ENCODE measurements at places on chromosomes 2 and 18.

- DNase-seq, result no peak
These were observed 57.5 kb downstream of the MYCN start for GRCh38 chr2:15997728-15998280.

DNA sequence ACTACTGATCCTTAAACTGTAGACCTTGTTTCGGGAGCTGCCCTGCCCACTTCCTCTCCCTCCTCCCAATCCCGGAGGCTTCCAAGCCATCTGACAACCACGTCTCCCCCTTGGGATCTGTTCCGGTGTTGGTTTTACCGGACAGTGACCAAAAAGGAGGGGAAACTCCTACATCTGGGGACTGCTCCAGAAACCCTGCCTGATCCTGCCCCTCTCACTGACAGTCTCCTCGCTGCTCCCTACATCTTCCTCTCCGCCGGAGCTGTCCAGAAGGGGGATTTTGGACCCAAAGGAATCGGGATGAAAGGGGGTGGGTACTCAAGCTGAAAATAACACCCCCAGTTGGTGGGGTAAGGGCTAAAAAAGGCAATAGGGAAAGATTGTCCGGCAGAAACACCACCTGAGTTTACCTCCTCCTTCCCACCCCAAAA is 1.5 kb downstream of the INO80D start:
- DNase-seq, result peak; percentile 80

- DNase-seq, result no peak
These were observed 4.3 kb upstream of the SNTG2 start for GRCh38 chr2:946073-946948.

DNA sequence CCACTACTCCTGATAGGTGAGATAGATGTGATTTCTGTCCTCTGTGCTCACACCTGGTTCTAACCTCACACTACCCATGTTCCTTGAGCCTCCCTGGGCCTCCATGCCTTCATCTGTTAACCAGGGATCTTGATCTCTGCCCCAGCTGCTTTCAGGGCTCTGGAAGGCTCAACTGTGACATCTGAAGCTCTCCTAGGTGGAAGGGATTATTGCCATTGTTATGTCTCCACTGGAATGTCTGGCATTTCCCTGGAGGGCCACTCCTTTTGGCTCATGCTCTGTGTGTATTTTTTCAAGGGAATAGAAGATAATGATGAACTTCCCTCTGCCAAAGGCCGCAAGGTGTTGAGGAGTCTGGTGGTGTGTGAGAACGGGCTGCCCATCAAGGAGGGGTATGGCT is 41.2 kb downstream of the PCARE start:
- no peak for DNase-seq

GRCh38 chr2:10269711-10270610 is 32.7 kb upstream of the HPCAL1 start:
- no peak for DNase-seq

GRCh38 chr2:28165087-28165635 is 227.5 kb upstream of the FOSL2 start:
- no peak for DNase-seq

GRCh38 chr2:25490217-25490616 is 148.5 kb upstream of the DNMT3A start:
- no peak for DNase-seq

GRCh38 chr2:68044099-68044498 is 18.7 kb downstream of the C1D start:
- DNase-seq, result no peak

DNA sequence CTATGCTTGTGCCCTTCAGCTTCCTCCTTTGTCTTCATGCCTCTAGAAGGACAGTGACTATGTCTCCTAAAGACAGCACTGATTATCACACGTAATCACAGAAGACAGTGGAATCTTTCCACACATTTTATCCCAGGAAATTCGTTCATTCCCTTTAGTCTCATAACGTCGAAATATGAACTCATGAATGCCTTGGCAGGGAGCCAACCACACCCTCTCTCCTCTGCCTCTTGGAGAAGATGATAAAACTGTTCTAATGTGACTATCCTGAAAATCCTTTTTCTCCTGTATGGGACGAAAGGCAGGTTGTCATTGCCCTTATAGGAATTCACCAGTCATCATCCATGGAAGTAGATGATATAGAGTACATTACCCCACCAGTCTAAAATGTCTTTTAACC is 726.6 kb upstream of the FANCL start:
- DNase-seq, result no peak

- no peak for DNase-seq
These were observed 269.6 kb upstream of the SIX3 start for GRCh38 chr2:44671916-44672315.

GRCh38 chr2:44107086-44107740 is 61.5 kb upstream of the PPM1B start:
- no peak for DNase-seq

GRCh38 chr2:174773215-174773614 is 8.9 kb upstream of the CHRNA1 start:
- DNase-seq, result no peak

- peak; percentile 71 for DNase-seq
These were observed 18.3 kb upstream of the ARHGAP15 start for GRCh38 chr2:143110758-143111428.

DNA sequence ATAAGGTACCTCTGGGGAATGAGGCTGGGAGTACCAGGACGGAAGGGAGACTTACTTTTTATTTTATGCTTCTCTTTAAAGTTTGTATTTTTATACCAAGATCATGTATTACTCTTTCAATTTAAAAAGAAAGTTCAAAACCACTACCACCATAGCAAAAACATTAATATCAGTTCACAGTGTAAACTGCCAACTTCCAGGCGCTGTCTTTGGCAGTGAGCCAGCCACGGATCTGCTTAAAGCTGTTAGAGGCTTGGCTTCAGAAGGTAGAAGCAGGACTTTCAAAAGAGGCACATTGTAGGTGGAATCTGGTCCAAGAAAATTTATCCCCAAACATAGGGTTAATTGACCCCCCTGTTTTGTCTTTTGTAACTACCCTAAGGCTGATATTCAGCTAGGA is 74.8 kb downstream of the B3GNT2 start:
- no peak for DNase-seq

DNA sequence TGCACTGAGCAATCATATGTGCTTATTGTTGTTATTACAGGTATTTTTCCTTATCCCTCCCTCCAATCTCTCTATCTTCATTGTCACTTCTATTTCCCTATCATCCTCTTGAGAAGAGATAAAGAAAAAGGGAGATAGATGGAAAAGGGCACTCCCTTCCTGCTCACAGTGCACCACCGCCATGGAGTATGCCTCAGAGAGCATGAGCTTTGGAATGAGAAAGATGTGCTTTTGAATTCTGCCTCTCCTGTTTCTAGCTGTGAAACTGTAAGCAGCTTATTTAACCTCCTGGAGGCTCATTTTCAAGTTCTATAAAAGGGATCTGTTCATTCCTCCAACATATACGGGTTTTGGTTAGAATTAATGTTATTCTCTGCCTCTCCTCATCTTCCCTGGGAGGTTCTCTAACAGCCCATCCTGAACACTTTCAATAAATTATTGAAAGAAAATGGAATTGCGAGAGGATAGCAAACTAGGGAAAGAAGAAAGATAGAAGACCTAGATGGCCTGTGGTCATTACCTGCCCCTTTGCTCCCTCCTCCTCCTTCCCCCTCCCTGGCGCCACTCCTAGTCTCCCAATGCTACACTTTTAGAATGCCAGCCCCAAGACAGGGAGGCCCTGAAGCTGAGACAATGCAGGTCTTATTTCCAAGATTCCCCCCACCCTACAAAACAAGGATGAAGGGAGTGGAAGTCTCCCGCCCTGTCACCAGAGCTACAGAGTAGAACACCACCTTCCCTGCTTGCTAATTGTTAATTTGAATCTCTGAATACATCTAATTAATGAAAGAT is 37.8 kb downstream of the FIGN start:
- DNase-seq, result no peak

- no peak for DNase-seq
These were observed 40.0 kb upstream of the NFATC1 start for GRCh38 chr18:79355433-79356335.

DNA sequence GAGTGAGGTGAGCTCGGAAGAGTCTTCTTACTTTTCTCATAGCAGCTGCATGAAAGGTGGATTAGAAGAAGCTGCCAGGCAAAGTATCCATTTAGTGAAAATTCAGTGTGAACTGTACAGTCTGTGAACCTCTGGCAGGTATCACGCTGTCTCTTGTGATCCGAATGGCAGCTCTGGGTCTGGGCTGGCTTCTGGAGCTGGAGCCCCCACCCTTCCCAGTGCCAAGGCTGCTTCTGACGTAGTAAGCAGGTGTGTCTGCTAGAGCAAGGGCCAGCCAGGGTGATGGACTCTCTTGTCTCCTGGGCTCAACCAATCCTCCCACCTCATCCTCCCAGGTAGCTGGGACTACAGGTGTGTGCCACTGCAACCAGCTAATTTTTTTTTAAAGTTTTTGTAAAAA is 14.0 kb upstream of the NTSR2 start:
- DNase-seq, result no peak

DNA sequence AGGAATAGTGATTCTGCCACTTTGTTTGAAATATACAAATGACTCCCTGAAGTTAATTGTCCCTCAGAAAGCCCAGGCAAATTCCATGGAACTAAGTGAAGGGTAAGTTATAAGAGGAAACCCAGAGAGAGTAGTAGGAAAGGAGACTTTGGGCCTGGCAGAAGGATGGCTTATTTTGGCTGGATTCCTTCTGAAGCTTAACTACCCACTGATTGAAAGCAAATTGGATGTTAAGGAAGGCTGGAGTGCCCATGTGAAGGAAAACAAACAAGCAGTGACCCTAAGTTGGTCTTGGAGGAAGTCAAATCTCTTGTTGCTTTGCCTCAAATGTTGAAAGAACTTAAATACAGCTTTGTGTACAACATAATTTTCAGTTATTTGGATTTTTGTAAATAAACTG is 1106.4 kb upstream of the ZEB2 start:
- DNase-seq, result no peak

DNA sequence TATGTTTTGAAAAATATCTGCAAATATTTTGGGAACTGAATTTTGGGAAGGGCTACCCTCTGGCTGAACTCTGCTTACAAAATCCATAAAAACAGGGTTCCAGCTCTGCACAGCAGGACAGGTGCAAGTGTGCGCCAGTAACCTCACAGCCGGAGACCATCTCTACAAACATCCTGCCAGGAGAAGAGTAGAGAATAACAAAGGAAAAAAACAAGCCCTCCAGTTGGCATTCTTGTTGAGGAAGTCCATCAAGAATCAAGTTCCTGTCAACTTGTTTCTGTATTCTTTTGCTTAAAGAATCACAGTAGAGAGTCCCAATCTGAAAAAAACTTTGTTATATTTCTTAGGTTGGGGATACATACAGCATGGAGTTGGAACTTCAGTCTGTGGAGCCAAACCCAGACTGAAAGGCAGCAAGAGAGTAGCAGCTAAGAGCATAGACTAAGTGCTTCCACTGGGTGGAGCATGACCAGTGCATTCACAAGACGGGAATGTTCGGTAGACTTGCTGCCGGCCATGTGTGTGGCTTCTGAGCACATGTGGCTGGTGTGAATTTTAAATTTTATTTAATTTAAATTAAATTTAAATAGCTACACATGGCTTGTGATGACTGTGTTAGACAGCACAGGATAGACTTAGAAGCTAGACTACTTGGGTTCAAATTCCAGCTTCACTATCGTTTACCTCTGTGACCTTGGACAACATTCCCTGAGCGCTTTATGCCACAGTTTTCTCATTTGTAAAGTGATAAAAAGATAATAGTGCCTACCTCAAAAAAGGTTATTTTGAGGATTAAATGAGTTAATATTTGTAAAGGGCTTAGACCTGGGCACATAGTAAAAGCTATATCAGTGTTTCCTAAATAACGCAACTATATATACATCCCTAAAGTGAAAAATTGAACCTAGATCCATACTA is 41.9 kb downstream of the SPTBN1 start:
- no peak for DNase-seq

DNA sequence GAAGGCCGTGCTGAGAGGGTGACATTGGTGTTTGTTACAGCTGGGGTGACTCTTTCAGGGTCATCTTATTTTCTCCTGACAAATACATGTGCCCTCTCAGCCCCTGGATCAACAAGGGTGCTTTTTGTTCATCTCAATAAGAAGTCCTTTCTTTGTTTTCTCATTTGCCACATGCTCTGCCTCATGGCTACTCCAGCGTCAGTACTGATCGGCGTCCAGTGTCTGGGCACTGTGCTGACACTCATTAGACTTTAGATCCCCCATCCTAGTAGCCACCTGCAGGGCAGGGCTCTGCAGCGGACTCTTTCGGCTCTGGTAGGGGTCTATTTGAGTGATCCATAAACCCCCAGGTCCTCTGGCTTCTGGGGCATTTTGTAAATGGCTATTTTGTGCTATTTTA is 38.4 kb downstream of the NPPC start:
- no peak for DNase-seq

DNA sequence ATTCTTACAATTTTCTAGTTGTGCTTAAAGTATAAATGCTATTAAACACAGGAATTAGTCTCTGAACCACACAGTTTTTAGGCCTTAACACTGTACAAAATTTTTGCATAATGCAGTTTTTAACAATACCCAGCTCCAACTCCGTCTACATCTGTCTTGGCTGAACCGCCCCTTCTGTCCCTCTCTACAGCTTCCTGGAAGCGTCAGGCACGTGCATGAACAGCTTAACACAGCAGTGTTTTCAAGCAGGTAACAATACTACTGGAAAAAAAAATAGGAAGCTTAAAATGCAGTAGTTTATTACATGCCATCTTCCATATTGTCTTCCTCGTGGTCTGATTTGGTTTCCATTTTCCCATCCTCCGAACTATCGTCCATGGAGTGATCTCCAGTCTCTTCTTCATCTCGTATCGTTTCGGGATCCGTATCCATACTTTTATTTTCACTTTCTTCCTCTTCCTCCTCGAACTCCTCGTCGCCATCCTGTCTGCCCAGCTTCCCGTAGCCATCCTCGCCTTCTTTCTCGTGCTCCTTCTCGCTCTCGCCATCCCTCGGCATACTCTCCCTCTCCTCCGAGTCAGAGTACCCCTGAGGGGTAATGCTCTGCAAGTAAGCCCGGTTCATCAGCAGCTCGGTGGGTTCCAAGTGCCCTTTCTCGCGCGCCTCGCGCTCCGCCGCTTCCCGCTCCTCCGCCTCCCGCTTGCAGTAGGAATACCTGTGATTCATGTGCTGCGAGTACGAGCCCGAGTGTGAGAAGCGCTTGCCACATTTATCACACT is 130.6 kb downstream of the ZEB2 start:
- DNase-seq, result no peak

GRCh38 chr2:74291886-74292621 is 51.2 kb downstream of the SLC4A5 start:
- no peak for DNase-seq

- DNase-seq, result no peak
These were observed 14.0 kb downstream of the STK25 start for GRCh38 chr2:241494311-241494908.

- DNase-seq, result no peak
These were observed 91.2 kb downstream of the NEDD4L start for GRCh38 chr18:58135183-58135641.

- DNase-seq, result no peak
These were observed 38.4 kb upstream of the GMCL1 start for GRCh38 chr2:69791045-69791444.

GRCh38 chr2:143157418-143157817 is 28.2 kb downstream of the ARHGAP15 start:
- no peak for DNase-seq

DNA sequence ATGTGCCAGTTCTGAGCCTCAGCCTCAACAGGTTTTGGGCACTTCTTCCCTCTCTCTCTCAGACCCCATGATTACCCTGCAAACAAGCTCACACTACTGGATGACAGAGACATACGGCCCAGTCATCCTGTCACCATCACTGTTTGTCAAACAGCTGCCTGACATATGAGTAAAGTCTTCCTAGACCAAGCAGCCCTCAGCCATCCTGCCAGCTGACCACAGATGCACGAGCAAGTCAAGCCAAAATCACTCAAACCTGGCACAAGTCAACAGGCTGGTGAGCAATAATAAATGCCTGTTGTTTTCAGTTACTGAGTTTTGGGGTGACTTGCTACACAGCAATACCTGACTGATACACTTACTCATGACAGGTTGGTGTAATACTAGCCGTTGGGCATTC is 75.5 kb upstream of the KLF7 start:
- DNase-seq, result no peak

All from suprapubic skin (tissue), 4 donors.